ENCODE measurements at places on chromosomes 1 and 21. TPM values are rescaled to one million over a fixed set of nuclear protein-coding genes. Genes with fewer than 3 reads are reported as not detected.

GCSAML gene
- not detected for total RNA-seq

- DNase-seq: no peak
- no peak overlapping the region for H3K4me3 ChIP-seq
- H3K4me1 ChIP-seq: no peaks in the 10 kb centered on the region
Measured at GRCh38 chr1:85134583-85135391, 66.0 kb downstream of the SYDE2 start.

DNA sequence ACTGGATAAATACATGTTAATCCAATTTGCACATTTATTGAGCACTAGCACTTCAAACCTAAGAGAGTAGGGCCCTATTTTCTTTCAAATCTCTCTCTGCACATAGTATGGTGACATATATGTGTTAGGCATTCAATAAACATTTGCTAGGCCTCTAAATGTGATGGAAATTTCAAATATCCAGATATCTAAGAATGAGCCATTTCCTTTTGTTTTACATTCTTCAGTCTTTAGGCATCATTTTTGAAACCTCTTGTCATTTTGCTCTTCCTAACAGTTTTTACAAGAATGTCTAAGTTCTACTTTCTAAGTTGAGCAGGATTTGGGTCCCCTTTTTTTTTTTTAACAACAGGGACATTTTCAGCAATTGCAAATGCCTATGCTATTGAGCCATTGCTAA is 395.7 kb upstream of the ST6GALNAC5 start:
- H3K4me1 ChIP-seq: no peaks in the 10 kb centered on the region
- H3K4me3 ChIP-seq: no peak overlapping the region
- peaks cover 3% of the 10 kb centered on the region for H3K27me3 ChIP-seq
- H3K27ac ChIP-seq: no peak overlapping the region

DNA sequence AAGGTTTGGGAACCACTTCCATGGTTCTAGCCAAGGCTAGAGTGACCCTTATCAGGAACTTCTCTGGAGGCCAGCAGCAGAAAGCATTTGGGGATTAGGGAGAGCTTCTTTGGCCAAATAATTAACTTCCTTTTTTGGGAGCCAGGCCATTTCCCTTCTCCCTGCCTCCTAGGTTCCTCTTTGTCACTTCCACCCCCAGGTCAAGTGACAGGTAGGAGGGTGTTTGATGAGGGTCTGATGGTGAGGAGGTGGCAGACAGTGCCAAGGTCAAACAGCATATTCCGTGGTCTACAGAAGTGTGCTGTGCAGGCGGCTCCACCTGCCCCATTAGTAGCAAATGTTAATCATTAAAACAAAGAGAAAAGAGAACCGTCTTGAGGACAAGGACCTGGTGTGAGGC is 1.9 kb upstream of the KCNA10 start:
- DNase-seq: no peak
- no peak overlapping the region for H3K27ac ChIP-seq
- peaks cover 30% of the 10 kb centered on the region for H3K27me3 ChIP-seq
- H3K4me1 ChIP-seq: no peaks in the 10 kb centered on the region
